Cortex of kidney (tissue), 1 donor: ENCODE measurements at places on chromosomes 5 and 9.

- no peak for DNase-seq
Observed at GRCh38 chr5:142053426-142054151, 40.8 kb upstream of the GNPDA1 start.

DNA sequence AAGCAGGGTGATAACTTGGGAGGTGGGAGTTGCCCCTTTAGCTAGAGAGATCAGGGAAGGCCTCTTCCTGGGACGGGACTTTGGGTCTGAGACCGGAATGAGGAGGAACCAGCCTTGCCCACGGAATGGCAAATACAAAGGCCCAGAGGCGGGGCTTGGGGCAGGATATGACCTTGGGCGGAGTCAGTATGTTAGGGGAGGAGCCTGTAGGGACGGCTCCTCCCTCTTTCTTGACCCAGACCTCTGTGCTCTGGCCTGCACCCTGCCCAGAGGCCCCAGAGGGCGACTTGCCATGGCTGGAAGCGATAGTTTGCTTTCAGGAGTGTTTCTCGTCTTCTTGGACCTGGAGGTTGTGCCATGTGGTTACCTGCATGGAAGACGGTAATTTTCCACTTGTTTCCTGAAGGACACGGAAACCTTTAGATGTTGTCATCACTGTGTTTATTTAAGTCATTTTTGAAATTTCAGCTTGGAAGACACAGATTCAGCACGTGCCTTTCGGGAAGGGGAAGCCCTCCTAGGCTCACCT, 85.6 kb downstream of the DAB2IP start:
- DNase-seq = no peak

DNA sequence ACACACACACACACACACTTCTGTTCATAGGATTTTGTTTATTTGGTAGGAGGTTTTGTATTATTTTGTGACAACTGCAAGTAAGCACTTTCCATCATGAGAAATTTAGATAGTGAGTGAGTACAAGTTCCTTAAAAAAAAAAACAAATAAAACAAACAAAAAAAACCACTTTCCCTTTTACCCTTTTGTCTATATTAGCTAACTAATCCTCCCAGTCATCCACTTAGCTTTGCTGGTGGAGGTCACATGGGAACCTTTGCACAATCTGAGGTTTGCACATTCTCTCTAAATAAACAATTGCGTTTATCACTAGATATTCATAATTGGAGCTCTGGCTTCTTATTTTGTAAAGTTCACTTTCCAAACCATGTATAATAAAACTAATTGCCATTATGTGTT, 6.8 kb downstream of the ITGA1 start:
- DNase-seq = no peak

DNA sequence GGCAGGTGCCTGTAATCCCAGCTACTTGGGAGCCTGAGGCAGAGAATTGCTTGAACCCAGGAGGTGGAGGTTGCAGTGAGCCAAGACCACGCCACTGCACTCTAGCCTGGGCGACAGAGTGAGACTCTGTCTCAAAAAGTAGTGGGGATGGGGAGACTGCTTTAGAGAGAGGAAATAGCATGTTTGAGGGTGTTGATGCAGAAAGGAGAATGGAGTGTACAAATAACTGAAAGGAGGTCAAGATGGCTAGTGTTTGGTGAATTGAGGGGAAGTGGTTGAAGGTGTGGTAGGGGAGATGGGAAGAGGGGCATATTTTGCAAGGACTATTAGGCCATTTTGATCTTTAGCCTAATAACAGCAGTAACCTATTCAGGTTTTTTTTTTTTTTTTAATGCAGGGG, 18.2 kb downstream of the TENT2 start:
- DNase-seq = no peak

DNA sequence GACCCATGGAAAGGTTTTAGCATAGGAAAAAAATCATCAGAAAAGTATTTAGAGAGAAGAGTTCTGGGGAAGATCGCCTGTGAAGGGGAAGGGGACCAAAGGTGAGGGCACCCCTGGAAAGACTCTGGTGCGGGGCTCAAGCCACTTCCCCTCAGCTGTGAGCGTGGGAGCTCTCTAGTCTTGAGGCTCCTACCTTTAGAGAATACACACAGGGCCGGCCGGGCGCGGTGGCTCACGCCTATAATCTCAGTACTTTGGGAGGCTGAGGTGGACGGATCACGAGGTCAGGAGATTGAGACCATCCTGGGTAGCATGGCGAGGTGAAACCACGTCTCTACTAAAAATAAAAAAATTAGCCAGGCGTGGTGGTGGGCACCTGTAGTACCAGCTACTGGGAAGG, 6.9 kb downstream of the TRIM41 start:
- DNase-seq = no peak

DNA sequence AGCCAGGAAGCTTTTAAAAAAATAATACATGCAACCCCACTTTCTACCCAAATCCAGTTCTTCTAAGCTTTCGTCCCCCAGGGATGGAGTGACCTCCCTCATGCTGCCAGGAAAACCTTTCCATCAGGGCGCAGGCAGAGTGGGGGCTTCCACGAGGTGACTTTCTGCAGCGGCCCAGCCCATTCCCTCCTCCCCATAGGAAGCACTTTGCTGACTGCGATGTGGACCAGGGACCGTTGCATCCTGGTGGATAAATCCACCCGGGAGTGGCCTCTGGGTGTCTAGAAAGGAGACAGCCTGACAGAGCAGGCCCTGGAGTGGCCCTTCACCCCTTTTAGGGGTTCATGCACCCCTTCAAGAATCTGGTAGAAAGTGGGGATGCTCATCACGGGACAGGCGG, 1.6 kb downstream of the QRFP start:
- DNase-seq = no peak
